ENCODE measurements at places on chromosomes 5 and 9.
A peak's percentile ranks its signal among the peaks of the same experiment; 100 is the strongest.

DNA sequence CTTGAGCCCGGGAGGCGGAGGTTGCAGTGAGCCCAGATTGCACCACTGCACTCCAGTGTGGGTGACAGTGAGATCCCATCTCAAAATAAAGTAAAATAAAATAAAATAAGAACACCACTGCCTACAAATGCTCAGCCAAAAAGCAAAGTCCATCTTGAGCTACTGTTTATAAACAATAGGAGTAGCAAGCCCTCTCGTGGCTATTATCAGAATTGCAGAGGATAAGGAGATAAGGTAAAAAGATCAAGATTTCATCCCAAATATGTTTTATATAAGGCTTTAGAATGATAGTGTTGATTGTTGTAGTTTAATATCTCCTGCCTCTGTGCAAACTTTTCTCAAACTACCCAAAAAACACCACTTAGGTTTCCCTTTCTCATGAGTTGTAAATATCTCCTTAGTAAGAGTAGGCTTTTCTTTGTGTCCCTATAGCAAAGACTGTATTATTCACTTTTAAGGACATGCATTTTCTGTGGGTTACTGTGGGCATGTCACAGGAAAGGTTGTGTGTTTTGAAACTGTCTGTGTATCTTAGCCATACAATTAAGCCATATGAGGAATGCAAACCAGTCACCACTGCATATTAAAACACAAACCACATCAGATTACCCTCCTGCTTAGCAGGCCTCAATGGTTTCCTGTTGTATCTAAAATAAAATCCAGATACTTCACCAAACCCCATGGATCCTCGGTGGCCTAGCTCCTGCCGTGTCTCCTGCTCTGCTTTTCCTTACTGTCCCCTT, 31.8 kb upstream of the CKS2 start:
- no peak for DNase-seq

DNA sequence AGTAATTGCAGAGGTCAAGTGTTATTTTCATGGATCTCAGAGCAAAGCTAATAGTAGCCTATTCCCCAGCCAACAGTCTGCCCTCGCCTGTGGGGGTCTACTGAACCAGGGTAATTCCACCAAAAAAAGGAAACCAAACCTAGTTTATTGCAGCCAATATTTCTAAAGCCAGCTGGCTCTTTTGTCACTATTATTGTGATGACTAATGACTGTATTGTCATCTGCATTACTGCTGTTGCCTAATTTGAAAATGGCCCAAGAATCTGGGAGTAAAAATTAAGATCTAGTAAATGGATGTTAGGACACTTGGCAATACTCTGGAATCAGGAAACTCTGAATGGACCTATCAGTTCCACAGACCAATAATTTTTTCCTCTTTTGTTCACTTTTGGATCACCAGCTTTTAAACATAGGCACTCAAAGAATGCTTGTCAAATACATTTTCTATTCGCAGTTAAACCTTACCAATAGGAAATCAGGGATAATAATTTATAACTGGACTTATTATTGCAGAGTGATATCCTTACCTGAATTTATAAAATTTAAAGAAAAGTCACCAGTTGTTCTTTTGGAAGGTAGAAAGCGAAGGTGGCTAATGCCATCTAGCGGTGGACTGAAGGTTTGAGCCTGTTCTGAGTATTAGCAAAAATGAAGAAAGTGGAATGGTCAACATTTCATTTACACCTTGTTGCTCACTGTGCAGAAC, 69.2 kb downstream of the SYK start:
- peak; percentile 30 for DNase-seq

- DNase-seq: no peak
Observed at GRCh38 chr5:24547132-24547531, 97.6 kb downstream of the CDH10 start.

GRCh38 chr9:134522502-134522848, 119.1 kb upstream of the COL5A1 start:
- DNase-seq: no peak

DNA sequence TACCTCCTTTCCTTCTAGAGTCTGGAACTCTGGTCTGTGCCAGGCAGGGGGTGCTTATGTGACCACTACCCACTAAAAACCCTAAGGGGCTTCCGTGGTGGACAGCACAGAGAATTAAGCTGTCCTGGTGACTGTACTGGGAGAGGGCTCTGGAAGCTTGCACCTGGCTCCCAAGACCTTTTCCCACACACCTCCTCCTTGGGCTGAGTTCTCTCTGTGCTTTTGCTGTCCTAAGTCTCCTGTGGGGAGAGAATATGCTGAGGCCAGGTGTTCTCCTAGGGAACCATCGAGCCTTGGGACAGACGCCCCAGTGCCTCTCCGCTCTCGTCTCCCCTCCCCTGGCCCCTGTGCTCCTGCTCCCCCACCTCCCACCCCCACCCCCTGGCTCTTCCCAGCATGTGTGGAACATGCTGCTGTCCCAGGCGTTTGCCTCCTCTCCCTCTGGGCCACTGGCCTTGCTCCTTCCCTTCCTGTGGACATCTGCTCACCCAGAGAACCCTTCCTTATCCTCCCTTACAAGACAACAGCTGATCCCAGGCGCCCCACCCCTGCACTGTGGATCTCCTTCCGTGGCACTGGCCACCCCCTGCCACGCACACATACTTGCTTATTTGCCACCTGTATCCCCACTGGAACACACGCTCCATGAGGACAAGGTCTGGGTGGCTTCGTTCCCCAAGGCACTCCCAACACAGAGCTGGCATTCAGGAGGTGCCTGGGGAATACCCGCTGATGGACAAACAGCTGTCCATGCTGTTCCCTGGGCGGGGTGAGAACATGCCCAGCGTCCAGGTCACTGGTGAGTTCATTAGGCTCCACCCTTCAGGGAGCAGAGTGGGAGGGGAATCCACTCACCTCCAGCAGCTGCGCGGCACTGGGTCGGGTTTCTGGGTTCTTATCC, 83.0 kb downstream of the STK10 start:
- no peak for DNase-seq

DNA sequence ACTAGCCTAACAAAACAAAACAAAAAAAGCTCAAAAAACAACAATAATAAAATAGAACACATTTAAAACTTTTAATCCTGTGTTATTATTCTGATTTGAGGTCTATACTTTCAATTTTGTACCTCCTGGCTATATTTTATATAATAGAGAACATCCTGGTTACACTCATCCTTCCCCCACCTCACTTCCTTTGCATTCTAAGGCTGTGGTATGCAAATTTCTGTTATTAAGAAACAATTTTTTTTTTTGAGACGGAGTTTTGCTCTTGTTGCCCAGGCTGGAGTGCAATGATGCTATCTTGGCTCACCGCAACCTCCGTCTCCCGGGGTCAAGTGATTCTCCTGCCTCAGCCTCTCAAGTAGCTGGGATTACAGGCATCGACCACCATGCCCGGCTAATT, 3.1 kb upstream of the RPL37 start:
- no peak for DNase-seq

DNA sequence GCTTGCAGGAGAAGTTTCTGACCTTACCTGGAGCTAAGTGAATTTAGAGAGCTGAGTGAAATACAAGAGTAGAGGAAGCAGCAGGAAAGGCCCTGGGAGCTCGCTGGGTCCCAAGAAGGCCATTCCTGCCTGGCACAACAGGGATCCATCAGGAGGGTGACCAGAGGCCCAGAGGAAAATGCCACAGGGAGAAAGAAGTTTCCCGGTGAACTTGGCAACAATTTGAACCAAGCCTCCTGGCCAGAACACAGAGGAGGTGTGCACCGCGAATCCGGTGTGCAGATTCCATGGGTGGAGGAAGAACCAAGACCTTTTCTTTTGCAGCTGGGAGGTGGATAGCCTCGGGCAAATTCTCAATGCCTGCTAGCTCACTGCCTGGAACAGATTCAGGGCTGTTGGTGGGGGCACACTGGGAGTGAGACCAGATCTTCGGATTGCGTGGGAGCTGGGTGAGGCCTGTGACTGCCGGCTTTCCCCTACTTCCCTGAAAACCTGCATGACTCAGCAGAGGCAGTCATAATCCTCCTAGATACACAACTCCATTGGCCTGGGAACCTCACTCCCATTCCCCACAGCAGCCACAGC, 1850.9 kb upstream of the NUDT12 start:
- DNase-seq: no peak

GRCh38 chr5:123545506-123545905, 33.5 kb downstream of the CSNK1G3 start:
- DNase-seq: no peak

DNA sequence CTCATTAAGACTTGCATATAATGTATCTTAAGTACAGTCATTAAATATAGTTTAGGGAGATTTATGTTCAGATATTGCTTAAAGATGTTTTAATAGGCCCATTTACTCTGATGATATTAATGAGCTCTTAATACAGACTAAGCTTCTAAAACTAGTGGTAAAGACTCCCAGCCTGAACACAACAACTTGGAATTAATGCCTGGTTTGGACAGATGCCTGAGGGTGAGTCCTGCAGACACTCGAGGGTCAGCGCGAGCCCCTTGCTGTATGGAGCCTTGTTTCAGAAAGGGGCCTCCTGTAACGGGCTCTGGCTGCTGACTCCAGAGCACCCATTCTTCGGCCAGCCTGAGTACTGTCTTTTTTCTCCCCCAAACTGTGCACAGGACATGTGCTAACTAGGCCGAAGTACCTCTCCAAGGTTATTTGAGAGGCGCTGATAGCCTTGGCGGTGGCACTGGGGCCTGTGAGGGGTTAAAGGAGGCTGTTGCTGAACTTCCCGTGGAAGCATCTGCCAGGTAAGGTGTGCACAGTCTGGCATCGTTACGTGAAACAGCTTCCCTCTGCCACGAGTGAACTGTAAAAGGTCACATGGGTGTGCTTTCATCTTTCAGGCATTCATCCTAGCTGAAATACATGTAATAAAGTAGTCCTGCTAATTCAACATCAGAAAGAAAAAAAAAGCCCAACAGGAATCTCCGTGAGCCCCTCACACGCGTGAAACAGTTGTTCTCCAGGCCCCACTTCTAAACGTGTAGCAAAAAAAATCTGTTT, 113.4 kb downstream of the MVB12B start:
- no peak for DNase-seq

DNA sequence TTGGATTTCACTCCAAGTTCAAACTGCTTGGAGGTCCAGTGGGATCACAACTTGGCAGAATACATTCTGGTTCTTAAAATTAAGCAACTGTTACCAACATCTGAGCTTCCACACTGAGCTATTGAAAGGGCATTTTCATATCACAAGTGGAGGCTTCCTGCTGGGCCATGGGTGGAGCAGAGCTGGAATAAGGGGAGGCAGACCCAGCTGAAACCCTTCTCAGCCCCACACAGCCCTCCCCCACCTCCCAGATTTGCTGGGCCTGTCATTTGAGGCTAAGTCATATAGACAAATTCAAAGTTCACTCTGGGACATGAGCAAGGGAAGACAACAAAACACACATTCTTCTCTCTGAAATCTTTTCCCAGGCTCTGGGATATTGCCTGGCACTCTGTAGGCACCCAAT, 79.9 kb downstream of the ACTL7B start:
- no peak for DNase-seq

GRCh38 chr9:114602620-114603019, 8.5 kb upstream of the TMEM268 start:
- no peak for DNase-seq

GRCh38 chr5:152309926-152310450, 95.1 kb downstream of the NMUR2 start:
- DNase-seq: no peak

DNA sequence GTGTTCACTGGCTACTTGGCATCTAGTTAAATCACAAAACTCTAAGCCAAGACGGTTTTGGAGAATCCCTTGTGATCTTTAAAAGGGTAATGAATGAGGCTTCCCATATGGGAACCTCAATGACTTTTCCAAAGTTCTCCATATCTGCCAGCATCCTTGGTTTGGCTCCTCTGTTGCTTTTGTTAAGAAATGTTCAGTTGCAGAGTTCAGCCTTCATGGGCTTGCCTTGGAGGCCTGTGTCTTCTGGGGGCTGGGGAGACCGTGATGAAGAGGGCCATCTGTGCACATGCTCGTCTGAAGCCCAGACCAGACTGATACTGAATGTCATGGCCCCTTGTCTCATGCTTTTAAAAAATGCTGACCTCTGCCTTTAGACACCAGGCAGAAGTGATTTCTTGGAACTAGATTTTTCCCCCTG, 84.3 kb downstream of the RAI14 start:
- no peak for DNase-seq

DNA sequence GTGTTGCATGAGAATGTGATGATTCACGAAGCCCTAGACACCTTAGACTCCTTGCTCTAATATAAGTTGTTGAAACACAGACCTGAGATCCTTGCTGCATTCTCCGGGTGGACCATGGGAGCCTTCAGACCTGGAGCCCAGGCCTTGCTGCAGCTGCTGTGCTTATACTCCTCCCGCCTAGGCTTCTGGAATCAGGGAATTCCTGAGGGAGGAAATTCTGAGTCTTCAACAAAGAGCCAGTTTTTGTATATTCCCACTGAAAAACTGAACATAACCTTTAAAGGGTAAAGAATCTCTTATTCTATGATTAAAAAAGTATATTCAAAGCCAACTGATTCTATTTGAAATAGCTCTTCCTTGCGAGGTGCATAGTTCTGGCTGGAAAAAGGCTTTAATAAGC, 245.1 kb upstream of the ELAVL2 start:
- DNase-seq: no peak

- no peak for DNase-seq
Observed at GRCh38 chr9:15079989-15080388, 169.8 kb upstream of the FREM1 start.

DNA sequence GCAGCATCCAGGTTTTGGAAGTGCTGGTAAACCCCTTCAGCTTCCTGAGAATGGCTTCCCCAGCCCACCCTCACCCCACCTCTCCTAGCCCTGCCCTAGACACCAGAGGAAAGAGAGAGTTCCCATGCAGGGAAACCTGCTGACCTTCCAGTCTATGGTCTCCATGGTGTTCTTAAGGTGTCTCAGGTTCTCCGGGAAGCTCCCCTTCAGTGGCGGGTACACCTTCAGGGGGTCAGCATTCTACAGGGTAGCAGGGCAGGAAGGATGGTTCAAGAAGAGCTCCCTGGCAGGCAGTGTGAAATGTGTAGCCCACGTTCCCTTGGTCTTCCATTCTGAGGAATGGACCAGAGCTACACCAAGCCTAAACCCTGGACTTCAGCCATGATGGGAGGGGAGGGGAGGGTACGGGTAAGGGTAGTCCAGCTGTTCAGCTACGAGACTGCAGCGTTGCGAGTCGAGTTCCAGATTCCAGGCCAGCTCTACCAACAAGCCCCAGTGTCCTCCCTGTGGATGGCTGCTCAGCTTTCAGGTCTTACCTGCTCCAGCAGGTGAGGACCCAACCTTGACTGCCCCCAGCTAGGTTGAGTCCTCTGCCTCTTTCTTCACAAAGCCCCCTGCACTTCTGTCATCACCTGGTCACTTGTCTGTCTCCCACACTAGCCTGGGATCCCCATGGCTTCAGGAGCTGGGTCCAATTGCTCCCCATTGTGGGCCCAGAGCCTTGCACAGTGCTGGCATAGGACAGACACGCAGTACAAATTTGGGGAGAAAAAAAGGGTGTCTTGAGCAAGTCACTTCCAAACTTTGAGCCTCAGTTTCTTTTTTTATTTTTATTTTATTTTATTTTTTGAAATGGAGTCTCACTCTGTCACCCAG, 7.5 kb downstream of the CD74 start:
- DNase-seq: no peak

- no peak for DNase-seq
Observed at GRCh38 chr5:118006219-118006618, 982.1 kb downstream of the DTWD2 start.
